ENCODE measurements at places on chromosomes 5 and 9.

DNA sequence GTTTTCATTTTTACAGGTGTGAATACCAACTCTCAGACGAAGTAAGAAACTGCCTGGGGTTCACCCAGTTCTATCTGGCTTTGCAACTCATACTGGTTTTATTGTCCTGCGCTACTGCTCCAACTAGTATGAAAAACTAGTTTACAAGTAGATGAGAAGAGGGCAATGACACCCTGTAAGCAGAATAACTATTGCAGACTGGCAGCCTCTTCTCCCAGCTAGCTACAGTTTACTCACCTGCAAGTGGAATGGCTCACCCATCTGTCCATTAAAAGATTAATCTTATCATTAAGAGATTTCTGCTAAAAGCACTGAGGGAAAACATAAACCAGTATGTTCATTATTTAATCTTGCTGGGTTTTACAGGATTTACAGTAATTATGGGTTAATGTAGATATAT lies 113.4 kb downstream of the FRMD3 start:
- DNase-seq, result no peak

DNA sequence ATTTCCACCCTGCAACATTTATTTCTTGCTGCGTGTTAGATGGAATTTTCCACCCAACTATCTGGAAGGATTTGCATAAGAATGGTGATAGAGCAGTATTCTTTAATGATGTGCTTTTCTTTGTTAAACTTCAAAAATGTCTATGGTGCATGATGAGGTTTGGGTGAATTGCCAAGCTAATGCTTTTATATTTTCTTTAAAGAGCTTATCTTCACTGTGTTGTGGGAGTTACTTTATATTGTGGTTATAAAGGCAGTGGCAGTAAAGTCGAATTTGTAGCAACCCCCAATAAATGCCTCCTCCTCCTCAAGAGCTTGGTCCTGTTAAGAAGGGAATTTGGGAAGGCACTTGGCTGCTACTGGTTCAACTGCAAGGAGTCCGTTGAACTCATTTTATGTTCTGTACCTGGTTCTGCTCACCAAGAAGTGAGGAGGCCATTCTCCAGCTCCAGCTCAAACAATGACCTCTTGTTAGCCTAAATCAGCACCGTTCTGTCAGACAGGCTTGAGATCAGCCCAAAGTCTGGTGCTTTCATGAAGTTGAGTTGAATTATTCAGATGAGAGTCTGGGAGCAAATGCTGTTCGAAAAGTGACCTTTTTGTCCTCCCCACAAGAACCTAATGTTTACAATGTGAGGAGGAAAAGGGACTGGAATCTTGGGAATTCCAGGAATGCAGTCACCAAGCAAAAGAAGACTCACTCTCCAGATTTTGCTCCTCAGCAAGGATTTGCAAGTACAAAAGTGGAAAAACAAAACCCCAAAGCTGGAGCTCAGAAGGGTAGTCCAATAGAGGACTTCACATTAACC lies 217.0 kb downstream of the TMEM38B start:
- DNase-seq, result no peak

DNA sequence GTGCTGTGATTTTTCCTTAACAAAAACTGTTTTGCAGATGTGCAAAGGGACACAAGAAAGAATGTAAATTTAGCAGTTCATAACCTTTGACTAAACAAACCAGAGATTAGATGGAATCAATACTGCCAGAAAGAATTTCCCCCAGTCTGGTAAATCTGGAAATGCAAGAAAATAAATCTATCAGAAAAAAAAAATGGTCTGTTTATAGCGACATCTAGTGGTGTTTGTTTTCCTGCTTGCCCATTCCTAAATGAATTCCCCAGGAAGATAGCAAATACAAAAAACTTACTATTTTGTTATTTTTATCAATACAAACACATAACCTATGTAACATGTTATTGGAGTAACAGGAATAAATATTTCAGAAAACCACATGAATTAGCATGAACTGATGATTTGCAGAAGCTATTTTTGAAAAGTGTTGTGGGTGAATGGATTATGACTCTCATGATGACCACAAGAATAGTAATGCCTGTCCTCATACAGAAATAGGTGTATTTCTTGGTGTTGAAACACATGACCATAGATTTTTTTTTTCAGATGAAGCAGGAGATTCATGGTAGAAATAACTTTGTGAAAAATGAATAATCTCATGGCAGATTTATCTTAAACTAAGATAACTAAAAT lies 1703.8 kb downstream of the MAT2B start:
- DNase-seq, result no peak

DNA sequence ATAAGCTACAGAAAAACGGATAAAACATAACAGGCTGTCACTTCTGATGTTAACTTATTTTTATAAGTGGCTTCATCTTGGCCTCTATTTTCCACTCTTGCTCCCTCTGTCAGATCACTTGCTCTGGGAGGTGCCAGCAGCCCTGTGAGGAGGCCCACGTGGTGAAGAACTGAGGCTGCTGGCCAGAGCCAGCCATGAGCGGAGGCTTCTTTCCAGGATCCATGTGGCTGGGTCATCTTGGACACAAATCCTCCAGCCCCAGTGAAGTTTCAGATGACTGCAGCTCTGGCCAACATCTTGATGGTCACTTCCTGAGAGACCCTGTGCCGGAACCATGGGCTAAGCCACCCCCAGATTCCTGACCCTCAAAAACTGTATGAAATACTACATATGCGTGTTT lies 7.5 kb upstream of the CMBL start:
- DNase-seq, result no peak

GRCh38 chr9:12862611-12863410 lies 88.0 kb downstream of the LURAP1L start:
- DNase-seq, result no peak

- no peak for DNase-seq
These were observed 64.5 kb downstream of the COL15A1 start for GRCh38 chr9:99008203-99008602.

GRCh38 chr5:174229068-174229467 lies 183.6 kb downstream of the NSG2 start:
- DNase-seq, result no peak

DNA sequence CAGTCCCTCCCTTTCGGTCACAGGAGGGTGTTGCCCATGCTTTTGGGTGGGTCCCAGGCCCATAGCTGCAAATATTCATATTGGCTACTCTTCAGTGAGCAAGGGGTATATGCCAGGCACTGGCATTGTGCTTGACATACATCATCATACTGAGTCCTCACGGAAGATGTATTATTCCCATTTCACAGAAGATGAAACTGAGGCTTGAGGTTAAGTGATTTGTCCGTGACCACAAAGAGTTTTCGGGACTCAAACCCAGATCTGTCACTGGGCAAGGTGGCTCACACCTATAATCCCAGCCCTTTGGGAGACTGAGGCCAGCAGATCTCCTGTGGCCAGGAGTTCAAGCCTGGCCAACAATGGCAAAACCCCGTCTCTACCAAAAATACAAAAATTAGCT lies 6.5 kb upstream of the FGFR4 start:
- no peak for DNase-seq

- no peak for DNase-seq
These were observed 9.0 kb upstream of the PHF19 start for GRCh38 chr9:120885958-120886357.

GRCh38 chr9:105259274-105259673 lies 14.8 kb downstream of the SLC44A1 start:
- DNase-seq, result no peak

DNA sequence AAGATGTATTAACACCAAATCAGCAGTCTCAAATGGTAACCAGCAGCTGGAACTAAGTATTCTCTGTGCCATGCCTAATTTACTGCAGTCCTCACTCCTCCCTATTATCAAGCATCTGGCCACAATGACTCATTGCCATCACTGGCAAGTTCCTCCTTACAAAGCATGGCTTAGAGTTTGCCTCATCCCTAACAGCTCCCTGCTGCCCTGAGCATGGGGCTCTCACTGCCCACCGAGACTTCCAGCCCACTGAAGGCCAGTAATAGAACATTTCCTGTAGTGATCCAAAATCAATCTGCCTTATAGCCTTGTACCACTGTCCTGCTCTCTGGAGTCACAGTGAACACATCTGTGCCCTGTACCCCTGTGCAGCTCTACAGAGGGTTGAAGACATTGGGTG lies 211.9 kb upstream of the TRIM32 start:
- DNase-seq, result no peak

DNA sequence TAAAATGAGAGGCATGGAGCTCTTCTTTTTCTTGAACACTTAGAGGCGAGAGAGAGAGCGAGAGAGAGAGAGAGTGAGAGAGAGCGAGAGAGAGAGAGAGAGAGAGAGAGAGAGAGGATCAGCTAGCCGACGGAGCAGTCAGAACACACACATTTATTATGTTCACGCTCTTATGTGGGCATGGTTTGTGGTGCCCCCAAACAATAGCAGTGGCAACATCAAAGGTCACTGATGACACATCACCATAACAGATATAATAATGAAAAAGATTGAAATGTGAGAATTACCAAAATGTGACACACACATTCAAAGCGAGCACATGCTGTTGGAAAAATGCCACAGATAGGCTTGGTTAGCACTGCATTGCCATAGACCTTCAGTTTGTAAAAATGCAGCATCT lies 116.1 kb downstream of the KDM4C start:
- no peak for DNase-seq

DNA sequence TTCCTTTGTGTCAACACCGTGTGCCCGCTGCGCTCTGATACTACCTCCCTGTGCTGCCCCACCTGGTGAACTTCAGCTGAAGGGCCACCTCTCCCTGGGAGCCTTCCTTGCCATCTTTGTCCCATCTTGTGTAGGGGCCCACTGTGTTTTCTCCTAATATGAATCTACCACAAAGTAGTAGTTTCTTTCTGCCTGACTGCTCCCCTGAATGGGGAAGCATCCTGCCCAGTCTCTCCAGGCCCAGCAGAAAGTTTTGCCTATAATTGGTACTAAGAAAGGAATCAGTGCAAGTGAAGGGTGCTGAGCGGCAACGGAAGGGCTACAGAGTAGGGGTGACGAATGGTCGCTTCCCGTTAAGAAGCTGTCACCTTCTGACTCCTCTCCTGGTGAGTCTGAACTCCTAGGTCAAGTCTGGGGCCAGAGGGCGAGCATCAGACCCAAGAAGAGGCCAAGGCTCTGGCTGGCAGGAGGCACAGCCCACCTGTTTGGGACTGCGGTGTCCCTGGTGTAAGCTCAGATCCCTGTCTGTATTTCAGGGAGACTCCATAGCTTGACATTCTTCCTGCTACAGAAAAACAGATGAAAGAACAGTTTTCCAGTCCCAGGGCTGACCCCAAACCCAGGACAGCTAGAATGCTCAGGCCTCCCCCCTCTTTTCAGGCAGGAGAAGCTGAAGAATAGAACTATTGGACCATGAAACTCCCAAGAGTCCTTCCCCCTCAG lies 24.1 kb downstream of the WWC1 start:
- no peak for DNase-seq

- DNase-seq, result no peak
These were observed 134.1 kb downstream of the TRPM6 start for GRCh38 chr9:74753650-74754049.

GRCh38 chr5:57420801-57421200 lies 61.8 kb downstream of the ACTBL2 start:
- no peak for DNase-seq

DNA sequence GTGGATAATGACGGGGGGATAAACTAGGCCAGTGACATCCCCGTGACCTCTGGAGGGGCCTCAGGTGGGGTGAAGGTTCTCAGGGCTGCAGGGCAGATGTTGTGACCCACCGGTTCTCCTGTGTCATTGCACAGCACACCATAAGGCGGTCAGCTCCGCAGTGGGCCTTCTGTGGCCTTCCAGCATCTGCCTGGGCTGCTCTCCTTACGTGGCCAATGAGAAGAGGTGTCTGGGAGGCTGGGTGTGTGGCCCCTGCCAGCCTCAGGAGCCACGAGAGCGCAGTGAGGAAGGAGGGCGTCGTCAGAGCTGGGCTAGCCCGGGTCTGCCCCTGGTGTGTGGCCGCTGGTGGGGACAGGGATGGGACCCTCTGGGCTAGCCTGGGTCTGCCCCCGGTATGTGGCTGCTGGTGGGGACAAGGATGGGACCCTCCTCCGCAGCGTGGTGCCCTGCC lies 48.7 kb downstream of the COL5A1 start:
- DNase-seq, result no peak

DNA sequence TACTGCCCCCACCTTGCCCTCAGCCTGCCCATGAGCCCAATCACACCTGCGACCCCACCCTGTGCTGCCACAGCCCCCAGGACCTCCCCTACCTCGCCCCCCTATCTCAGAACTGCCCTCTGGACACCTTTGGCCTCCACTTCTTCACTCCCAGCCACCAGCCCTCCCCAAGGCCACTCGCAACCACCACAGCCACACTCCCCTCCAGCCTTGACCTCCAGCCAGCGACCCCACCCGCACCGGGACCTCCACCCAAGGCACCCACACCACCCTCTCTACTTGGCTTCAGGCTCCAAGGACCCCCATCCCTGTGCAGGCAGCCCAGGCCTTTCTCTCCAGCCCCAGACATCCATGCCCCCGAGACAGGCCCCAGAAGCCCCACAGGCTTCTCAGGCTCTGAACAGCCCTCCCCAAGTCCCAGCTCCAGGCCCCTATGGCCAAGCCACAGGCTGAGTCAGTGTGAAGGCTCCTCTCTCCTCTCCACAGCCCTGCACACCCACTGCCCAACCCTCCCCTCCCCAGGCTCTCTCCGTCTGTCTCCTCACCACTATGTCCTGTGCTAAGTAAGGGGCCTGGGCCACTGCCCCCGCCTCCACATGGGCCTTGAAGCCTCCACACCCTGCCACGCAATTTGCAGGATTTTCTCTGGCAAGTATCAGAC lies 2.0 kb downstream of the AK1 start:
- DNase-seq, result no peak

- no peak for DNase-seq
These were observed 13.0 kb upstream of the C9orf72 start for GRCh38 chr9:27586304-27586703.

DNA sequence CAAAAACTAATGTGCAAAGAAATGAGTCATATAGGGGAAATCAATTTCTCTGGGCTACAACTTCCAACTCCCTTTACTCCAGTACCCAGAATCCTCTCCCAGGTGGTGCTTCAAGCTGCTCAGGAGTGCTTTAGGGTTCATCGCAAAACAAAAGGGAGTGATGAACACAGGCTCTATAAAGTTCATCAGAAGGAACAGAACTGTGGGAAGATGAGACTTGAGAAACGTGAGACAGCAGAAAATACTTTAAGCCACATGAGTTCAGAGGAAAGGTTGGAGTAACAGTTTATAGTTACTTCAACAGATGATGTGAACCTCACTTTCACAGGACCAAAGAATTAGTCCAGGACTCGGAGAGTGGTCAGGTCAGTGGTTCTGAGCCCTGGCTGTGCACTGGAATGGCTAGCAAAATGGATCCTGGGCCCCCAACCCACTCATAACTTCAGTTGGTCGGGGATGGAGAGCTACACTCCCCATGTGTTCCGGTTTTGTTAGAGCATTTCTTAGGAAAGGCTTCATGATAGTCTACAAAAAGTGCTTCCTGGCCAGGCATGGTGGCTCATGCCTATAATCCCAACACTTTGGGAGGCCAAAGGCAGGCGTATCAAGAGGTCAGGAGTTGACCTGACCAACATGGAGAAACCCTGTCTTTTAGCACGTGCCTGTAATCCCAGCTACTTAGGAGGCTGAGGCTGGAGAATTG lies 4.3 kb downstream of the RPL12 start:
- DNase-seq, result no peak

- DNase-seq, result no peak
These were observed 81.8 kb downstream of the FBXW11 start for GRCh38 chr5:171924493-171925122.

- no peak for DNase-seq
These were observed 49.5 kb upstream of the DENND4C start for GRCh38 chr9:19180991-19181390.

All from activated naive CD8-positive, alpha-beta T cell treated with anti-CD3 and anti-CD28 coated beads, Interleukin-2, amount 50 U/mL, for 16 hours (primary cell).